ENCODE measurements at places on chromosomes 6 and 20.

GRCh38 chr6:158021376-158021775 is 39.7 kb downstream of the SYNJ2 start:
- no peak for DNase-seq

DNA sequence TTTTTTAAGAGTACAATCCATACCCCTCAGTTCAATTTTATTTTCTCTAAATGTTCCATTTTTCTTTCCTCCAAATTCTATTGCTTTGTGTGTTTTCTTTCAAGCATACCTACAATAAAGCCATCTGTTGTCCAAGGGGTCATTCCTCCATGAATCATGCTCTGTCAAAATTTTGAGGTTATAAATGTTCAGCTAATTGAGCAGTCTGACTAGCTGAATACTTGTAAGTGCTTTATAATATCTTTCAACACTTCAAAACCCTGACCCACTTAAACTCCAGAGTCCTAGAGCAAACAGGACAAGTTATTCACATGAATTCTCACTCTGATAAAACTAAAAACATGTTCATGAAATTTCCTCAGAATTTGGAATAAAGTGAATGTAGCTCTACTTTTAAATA is 33.4 kb upstream of the EYA4 start:
- no peak for DNase-seq

- DNase-seq = no peak
Observed at GRCh38 chr6:35924146-35924545, 3.2 kb upstream of the SRPK1 start.

DNA sequence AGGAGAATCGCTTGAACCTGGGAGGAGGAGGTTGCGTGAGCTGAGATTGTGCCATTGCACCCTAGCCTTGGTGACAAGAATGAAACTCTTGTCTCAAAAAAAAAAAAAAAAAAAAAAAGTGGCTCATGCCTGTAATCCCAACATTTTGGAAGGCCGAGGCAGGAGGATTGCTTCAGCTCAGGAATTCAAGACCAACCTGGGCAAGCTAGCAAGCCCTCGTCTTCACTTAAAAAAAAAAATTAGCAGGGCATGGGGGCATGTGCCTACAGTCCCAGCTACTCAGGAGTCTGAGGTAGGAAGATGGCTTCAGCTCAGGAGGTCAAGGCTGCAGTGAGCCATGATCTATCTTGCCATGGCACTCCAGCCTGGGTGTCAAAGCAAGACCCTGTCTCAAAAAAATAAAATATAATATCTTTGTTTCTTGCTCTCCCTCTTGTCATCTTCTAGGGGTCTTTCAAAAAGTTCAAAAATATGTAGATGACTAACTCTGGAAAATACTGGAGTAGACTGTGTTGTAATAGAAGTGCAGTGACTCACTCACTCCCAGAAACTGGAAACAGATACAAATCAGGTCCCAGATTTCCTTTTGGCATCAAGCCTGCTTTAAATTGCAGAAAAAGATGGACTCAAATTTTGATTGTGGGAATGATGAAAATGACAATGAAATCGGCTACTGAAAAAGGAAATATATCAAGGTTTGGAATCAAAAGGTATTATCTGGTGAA is 2.8 kb upstream of the GINM1 start:
- DNase-seq = peak; percentile 52

All from AG09309 (cell line).